ENCODE measurements at places on chromosomes 3 and 15. TPM values are rescaled to one million over a fixed set of nuclear protein-coding genes. Genes with fewer than 3 reads are reported as not detected.
A peak's percentile ranks its signal among the peaks of the same experiment; 100 is the strongest.

CNTN4 gene
- 3.3 TPM for total RNA-seq

ZNF654 gene
- total RNA-seq = 7.2 TPM

LRRN1 gene
- total RNA-seq = 1.6 TPM

TF gene
- not detected for total RNA-seq

HOMER2 gene
- 25.2 TPM for total RNA-seq

RYR3 gene
- 0.16 TPM for total RNA-seq

COL6A5 gene
- total RNA-seq = not detected

- no peak for DNase-seq
Measured at GRCh38 chr3:57077630-57078343, 17.3 kb downstream of the SPATA12 start.

- no peak for DNase-seq
Measured at GRCh38 chr15:57355259-57355658, 21.0 kb upstream of the CGNL1 start.

- DNase-seq = no peak
Measured at GRCh38 chr3:194998417-194998816, 272.5 kb downstream of the XXYLT1 start.

DNA sequence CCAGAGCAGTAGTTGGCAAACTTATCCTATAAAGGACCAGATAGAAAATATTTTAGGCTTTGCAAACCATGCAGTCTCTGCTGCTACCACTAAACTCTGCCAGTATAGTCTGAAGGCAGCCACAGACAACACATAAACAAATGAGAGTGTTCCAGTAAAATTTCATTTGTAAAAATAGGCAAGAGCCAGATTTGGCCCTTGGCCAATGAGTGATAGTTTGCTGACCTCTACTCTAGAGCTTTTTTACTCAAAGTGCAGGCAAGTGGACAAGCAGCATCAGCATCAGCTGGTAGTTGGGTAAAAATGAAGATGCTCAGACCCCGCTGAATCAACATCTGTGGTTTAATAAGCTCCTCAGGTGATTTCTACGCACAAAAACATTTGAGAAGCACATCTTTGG is 269.8 kb downstream of the NTRK3 start:
- no peak for DNase-seq

GRCh38 chr3:149705416-149705815 is 46.9 kb downstream of the COMMD2 start:
- DNase-seq = no peak

DNA sequence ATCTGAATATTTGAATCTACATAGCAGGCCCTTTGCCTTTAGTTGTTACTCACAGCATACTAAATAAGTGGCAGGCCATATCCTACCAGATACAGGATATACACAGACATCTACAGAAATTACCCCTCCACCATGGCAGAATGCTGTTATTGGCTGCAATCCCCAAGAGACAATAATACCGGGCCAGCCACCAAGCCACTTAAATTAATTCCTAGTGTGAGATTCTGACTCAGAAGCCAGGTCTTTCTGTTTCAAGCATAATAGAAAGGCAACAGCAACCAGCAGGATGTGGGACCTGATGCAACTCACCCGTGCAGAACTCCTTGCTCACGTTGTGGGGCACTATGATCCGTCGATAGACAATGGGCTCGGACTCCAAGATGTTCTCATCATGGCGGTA is 39.8 kb downstream of the CLK3 start:
- DNase-seq = no peak

GRCh38 chr3:97829198-97829597 is 7.4 kb downstream of the CRYBG3 start:
- DNase-seq = no peak

- DNase-seq = no peak
Measured at GRCh38 chr15:33539825-33540573, 229.2 kb downstream of the RYR3 start.

DNA sequence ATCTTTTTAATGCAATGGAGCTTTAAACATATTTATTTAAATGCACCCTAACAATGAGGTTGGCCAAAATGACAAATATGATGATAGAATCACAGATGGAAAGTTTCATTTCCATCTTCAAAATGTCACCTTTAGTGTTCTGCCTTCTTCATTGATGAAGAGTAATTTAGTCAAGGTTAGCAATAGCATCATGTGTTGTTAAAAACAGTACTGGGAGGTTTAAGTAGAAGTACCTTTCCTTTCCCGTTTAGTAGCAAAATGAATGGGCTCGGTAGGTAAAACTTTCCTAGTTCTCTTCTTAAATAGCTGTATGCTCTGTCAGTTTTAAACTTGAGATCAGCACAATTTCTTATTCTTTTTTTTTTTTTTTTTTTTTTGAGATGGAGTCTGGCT is 35.1 kb downstream of the EIF2AK4 start:
- no peak for DNase-seq

DNA sequence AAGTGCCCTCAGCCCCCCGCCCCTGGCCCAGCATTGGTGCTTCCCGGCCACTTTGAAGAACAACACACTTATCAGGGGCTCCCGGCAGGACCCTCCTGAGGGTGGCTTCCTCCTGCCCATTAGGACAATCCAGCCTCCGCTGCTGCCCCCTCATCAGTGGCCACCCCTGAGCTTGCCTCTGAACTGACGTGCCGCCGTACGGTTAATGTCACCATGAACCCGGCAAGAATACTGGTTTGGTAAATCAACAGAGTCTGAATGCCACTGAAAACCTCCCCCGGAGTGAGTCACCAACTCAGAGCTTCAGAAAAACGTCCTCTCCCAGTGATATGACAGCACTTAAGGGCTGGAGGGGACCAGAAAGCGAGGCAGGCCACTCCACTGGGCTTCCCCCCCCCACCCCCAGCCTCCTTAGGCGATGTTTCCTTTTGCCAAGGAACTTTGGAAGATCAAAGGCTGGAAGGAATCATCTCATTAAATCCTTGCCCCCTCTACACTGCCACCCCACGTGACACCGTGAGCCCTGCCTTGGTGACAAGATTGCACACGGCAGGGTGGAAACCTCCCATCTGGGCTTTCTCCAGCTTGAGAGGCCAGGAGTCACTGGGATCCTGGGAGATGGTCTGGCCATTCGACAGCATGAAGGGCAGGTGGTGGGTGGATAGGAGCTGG is 142.1 kb downstream of the NUP210 start:
- peak; percentile 25 for DNase-seq

- DNase-seq = no peak
Measured at GRCh38 chr3:155629556-155629955, 115.3 kb downstream of the PLCH1 start.

Data from H4 (cell line).